ENCODE measurements at places on chromosomes 12 and 14.

- no peak for DNase-seq
Measured at GRCh38 chr12:13472690-13473089, 276.2 kb downstream of the EMP1 start.

GRCh38 chr12:28132398-28132797 lies 57.9 kb upstream of the CCDC91 start:
- DNase-seq = no peak

- no peak for DNase-seq
Measured at GRCh38 chr12:86681060-86681459, 424.9 kb upstream of the MGAT4C start.

GRCh38 chr12:92747151-92747550 lies 44.4 kb downstream of the PLEKHG7 start:
- no peak for DNase-seq

- DNase-seq = no peak
Measured at GRCh38 chr12:87849074-87849473, 180.1 kb downstream of the C12orf50 start.

- no peak for DNase-seq
Measured at GRCh38 chr14:94029265-94029664, 3.1 kb downstream of the OTUB2 start.

DNA sequence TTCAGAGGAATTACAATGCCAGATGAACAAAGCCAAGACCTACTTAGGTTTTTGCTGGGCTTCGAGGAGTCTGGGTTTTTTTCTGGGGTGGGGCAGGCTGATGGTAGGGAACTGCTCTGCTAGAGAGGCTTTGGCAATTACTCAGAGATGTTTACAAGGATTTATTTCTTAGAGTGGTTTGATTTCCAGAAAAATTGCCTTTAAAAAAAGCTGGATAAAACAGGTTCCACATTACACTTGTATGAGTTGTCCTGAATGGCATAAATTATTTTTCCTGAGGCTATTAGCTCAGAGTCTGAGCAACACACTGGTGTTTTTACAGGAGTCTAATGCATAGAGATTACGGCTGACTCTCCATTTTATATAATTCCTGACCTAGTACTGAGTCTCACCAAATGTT lies 118.5 kb upstream of the FRMD6 start:
- DNase-seq = no peak

GRCh38 chr12:113647048-113647447 lies 175.4 kb upstream of the LHX5 start:
- DNase-seq = no peak

- no peak for DNase-seq
Measured at GRCh38 chr12:80273144-80273543, 170.9 kb upstream of the PTPRQ start.

DNA sequence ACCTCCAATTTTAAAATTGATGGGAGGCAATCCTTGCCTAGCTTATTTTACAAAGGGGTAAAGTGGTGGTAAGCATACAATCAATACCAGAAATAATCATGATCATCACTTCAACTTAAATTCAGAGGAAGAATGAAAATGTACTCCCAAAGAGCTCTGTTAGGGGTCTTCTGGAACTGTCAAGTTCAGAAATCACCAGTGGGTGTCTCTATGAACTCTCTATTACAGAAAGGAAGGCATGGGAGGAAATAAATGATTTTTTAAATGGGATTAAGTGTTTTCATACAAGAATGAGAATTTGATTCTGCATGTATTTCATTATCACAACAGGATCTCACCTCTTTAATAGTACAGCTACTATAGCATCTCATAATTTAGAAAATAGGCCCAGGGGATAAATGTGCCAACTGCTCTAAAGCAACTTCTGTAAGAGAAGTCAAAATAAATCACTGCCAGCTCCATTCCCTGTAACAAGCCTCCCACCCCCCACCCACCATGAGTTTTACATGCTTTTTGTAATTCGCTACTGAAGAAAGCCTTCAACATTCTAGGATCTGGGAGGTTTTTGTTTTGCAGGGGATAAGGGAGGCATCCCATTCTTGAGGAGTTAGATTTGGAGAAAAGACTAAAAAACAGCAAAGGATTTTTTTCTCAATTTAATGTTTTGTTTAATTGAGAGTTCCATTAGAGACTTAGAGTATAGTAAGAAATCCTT lies 9.7 kb downstream of the DCP1B start:
- DNase-seq = peak; percentile 8

DNA sequence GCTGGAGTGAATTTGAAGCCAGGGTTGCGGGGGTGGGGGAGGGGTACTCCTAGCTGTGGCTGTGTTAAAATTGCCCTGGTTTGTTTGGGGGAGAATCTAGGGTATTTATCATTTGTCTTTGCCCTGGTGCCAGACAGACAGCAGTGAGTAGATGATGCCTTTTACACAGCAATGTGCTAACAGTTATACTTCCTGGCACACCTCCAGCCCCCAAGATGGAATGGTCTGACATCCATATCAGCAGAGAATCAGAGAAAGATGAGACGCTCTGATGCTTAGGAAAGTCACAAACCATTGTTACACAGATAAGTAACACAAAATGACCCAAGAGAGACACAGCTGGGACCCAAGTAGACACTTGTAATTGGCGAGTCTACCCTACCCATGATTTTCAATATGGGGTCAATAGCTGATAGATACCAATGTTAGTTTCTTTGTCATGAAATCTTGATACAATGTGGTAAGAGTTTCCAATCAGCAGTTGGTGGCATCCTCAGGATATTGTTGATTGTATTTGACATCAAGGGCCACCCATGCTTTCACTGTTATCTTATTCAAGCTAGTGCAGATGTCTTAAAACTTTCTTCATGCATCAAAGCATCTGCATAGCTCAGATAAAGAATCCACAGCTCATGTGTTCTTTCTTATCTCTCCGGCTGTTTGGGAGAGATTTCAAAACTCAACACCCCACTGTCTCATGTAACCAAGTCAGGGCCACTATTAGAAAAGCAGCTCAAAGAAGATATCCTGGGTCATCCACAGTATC lies 2.6 kb upstream of the PRKAB1 start:
- no peak for DNase-seq

DNA sequence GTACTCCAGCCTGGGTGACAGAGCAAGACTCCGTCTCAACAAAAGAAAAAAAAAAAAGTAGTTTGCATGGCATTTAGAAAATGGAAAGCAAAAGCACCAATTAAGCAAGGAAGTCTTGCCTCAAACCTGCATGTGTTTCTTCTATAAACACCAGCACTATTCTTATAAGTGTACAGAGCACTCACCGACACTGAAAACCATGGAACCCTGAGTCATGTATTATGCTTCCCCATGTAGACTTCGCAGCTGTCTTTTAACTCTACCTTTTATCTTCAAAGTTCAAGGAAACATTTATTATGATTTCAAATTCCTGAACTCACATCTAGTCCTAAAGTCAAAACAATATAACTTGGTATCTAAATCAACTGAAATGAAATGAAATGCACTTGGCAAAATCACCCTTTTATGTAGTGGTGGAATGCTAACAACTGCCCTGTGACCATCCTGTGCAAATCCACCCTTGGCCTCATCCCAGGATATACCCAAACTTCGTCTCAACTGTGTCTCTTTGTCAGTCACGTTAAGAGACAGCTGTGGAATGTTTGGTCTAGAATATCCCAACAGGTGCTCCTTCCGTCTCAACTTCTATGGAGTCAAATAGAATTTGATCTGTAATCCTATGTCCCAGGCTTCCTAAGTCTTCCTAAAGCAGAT lies 4.8 kb downstream of the BCAT1 start:
- no peak for DNase-seq

DNA sequence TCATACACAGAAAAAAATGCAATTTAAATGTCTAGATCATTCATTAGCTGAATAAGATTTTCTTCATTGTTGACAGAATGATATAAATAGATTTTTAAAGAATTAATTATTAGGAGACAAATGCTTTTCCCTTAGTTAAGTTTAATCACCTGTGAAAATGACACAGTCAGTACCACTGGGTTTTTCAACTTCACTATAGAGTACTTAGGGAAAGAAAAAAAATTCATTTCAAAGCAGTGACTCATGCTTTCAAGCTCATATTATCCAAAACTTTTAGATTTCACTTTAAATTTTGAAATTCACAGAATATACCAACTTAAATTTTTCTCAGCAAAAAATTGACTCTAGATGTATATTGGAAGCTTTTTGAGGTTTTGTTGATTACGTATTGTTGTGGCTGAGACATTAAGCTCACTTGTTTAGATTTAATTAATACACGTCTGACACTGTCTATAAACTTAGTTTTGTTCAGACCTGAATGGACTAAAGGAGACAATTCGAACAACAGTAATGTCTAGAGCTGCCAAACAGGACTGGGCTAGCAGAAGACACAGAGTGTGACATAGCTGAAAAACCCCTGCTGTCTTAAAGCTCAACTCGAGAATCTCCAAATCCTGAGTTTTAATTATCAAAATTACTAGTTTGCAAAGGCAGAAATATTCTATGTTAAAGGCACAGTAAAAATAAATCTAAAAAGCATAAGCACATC lies 1.6 kb downstream of the MGAT4C start:
- no peak for DNase-seq

- no peak for DNase-seq
Measured at GRCh38 chr12:89679631-89680030, 29.0 kb downstream of the ATP2B1 start.

GRCh38 chr12:92553389-92553788 lies 149.4 kb upstream of the PLEKHG7 start:
- no peak for DNase-seq

DNA sequence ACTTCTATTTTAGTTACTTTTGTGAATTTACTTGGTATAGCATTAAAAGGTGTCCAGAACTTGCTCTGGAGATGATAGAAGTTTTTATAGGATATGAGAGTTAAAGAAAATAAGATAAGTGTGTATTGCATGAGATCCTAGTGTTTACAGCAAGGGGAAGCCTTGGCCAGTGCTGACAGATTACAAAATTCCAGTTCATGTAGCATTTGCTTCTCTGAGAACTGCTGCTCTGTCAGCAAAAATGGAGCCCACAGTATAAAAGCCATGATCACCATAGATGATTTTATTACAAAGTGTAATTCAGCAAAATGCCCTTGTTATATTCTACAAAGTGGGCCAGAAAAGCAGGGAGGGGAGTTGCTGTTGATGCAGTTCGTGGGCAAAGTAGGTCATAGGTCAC lies 40.0 kb upstream of the ATF1 start:
- no peak for DNase-seq

GRCh38 chr14:75344411-75344810 lies 65.8 kb downstream of the FOS start:
- no peak for DNase-seq

DNA sequence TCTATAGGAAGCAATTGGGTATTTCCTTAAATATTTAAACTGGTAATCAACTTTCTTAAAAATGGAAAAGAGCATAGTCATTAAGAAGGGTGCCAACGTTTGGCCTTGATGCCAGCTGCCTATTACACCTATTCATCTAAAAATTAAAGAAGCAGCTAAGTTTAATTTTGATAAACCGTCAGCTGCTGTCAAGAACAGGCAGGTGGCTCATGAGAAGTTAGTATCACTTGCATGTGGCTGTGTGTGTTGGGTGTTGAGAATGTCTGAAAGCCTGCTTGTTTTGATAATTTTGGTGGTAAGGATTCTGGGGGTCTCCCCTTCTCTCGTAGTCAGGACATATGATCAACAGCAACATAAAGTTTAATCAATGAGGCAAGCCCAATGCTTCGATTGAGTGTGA lies 6.5 kb downstream of the GLRX5 start:
- no peak for DNase-seq

- DNase-seq = no peak
Measured at GRCh38 chr12:126147321-126147720, 1082.1 kb downstream of the AACS start.

DNA sequence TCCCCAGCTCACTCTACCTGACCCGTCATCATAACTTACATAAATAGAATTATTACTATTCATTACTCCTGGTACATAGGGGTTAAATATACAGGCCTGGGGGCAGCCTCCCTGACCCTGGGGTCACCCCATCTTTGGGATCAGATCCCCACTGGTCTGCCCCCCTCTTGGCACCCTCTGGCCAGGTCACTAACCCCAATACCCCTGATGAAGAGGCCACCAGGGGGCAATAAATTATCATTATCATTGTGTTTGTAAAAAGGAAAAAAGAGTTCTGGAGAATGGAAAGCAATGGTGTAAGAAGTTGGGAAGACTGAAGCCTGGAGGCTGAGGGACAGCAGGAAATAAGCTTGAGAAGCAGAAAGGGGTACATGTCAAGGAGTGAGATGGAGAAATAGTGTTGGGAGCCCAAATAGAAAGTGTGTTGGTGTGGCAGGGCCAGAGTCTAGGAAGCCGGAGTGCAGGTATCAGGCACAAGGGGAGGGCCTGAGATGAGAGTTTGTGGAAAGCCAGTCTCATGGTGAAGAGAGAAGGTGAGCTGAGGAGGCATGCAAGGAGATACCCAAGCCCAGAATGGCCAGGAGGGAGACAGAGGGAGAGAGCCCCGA lies 6.1 kb upstream of the AAAS start:
- DNase-seq = peak; percentile 24

DNA sequence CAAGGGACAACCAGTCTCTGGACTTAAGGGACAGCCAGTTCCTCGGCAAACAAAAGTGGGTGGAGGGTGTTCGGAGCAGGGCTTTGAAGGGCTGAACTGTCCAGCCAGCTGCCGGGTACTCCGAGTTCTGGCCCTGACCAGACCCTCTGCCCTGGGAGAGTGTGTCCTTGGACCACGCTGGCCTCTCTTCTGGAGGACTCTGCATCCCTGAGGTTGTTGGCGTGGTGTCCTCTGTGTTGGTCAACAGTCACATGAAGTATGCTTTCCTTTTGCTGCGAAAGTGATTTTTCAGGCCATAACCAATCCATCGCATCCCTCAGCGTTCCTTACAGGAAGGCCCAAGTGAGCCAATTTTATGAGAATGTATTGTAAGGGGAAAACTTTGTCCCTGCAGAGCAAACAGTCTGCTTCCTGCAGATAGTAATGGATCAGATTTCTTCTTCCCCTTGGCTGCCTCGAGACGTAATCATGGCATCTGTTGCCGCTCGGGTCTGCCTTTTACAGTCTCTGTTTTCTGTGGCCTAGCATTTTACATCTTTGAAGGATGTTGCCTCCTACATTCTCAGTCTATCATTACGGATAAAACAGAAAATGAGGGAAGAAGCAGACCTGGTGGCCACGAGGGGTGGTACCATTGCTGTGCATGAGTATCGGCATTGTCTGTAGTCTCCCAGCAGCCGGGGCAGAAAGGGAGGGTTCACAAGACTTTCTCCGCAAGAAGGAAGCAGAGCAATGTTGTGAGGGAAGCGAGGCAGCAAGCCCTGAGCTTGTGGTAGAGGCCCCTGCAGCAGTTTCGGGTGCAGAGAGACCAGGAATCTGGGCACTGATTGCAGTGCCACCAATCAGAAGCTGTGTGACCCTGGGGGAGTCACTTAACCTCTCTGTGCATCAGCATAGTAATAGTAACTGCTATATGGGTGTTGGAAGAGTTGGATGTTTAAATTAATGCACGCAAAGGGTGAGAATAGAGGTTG lies 47.4 kb downstream of the SMIM41 start:
- no peak for DNase-seq

GRCh38 chr14:69855180-69855832 lies 23.9 kb upstream of the SMOC1 start:
- no peak for DNase-seq

Data from CD4-positive, alpha-beta T cell treated with Interleukin-10 for 1 hour (primary cell).